ENCODE measurements at places on chromosomes 12 and 14.

GRCh38 chr14:87687420-87687819 is 305.6 kb downstream of the GALC start:
- DNase-seq = no peak

- no peak for DNase-seq
Measured at GRCh38 chr12:18823461-18823860, 85.5 kb downstream of the CAPZA3 start.

DNA sequence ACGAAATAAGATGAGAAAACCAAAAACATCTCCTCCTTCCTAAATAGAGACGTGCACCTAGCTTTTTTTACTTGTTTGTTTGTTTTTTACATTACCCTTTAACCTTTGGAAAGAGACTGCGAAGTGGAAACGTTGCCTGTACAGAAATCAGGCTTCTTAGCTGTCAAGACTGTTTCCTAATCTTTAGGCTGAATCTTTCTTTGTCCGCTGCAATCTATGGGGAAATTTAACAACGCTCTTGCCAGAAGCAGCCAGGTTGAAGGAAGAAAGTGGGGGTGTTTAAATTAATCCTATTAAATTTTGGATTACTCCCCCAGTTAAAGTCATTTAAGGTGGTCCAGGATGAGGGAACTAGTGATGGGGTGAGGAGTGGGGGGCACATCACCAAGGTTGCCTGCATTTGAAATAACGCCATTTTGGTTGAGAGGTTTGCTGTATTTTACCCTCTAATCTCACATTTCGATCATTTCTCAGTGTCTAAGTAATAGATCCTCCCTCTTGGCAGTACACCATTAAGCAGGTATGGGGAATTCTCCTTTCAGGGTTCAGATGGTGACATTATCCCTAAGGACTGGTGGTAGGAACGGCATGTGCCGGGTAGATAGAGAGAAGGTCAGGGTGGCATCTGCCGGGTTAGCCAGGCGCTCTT is 2.6 kb downstream of the FLRT2 start:
- DNase-seq = no peak

DNA sequence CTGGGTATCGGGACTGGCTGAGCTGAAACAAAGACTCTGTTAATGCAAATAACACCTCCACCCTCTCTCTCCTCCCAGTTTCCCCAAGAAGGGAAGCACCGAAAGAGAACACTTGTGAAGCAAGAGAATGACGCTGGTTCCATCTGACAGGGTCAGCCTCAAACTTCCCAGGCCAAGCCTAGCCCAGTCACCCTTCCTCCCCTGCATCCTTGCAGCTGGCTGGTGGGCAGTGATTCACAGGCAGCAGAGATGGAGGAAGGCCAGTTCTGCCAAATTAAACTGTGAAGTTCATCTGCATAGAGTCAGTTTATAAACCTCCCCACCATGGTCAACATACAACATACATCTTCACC is 2.8 kb downstream of the LRRC74A start:
- no peak for DNase-seq

DNA sequence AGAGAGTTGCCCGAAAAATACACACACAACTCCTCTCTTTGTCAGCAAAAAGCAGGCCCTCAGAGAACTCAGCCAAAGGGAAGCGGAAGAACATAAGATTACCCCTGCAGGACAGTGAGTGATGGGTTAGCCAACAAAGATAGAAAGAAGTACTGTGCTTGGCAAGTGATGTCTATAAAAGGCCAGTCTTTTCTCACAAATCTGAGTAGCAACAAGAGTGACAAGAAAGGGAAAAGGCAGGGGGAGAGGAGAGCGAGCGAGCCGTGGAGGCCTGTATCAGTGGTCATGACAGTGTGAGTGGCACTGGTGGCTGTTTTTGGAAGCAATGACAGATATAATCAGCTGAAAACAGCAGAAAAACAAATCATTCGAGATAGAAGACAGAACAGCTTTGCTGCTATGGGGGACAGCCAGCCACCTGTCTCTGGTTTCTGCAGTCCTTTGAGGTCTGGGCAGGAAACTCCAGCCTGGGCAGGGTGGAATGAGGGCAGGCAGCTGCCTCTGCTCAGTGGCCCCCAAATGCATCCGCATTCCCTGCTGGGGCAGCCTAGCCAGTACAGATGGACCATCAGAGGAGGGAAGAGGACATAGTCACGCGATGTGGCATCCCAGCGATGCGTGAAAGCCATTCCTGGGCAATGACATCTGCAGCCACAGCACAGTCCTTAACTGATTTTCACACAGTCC is 74.7 kb downstream of the TRIM9 start:
- no peak for DNase-seq

- no peak for DNase-seq
Measured at GRCh38 chr12:120554678-120555077, 20.5 kb downstream of the RNF10 start.

- no peak for DNase-seq
Measured at GRCh38 chr12:110165540-110166159, 41.5 kb downstream of the IFT81 start.

DNA sequence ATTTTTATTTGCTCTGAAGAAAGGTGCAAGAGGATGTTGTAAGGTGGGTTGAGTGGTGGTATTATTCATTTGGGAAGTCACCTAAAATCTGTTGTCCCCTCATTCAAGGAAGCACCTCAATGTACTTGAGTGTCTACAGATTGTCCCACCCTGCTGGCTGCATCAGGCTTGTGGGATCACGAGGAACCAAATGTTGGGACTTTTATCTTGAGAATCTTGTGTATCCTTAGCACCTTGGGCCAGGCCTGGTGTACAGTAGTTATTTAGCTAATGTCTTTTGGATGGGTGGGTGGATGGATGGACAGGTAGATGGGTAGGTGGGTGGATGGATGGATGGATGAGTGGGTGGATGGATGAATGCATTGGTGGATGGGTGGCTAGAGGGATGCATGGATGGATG is 519.3 kb downstream of the BCL11B start:
- no peak for DNase-seq

DNA sequence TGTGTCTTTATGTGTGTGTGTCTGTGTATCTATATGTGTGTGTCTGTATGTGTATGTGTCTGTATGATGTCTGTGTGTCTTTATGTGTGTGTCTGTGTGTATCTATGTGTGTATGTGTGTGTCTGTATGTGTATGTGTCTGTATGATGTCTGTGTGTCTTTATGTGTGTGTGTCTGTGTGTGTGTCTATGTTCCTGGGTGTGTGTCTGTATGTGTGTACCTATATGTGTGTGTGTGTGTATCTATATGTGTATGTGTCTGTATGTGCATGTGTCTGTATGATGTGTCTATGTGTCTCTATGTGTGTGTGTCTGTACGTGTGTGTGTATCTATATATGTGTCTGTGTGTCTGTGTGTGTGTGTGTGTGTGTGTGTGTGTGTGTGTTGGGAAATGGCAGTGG is 19.0 kb upstream of the CD9 start:
- no peak for DNase-seq

DNA sequence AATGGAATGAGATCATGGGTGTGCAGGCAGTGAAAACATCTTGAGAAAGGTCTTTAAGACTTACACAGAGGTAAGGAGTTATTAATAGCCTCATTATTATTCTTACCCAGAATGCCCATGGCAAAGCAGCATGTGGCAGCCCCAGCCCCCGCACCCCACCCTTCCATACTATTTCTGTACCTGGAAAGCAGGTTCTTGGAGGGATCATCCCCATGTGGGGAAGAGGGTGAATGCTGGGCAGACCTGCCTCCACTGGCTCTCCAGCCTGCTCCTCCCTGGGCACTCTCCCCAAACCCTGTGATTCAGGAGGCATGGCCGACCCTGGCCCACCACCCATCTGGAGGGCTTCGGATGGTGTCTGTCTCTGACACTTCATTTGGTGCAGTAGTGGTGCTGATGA is 28.3 kb downstream of the NPC2 start:
- no peak for DNase-seq

- no peak for DNase-seq
Measured at GRCh38 chr12:2854669-2855453, 2.0 kb downstream of the TEX52 start.

GRCh38 chr12:97148941-97149559 is 242.0 kb downstream of the NEDD1 start:
- DNase-seq = no peak

DNA sequence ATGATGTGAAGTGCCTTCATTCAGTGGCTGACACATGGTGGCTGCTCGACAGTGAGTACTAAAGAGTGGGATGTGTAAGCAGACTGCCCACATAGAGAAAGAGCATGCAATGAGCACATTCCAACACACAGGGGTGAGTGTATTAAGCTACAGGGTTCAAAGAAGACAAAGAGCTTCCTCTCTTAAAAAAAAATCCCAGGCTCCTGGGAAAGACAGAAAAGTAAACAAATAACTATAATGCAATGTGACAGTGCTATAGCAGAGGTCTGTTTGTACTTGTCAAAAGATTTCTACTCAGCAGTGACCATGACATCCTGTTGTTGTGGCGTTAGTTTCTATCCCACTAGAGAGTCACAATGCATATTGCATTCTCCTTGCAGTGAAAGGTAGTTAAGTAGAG is 12.4 kb upstream of the PCNX1 start:
- no peak for DNase-seq

- no peak for DNase-seq
Measured at GRCh38 chr12:92029902-92030586, 115.6 kb downstream of the BTG1 start.

GRCh38 chr14:73143617-73144016 is 7.3 kb downstream of the PSEN1 start:
- no peak for DNase-seq

- DNase-seq = no peak
Measured at GRCh38 chr14:101917413-101918017, 46.9 kb upstream of the DYNC1H1 start.

DNA sequence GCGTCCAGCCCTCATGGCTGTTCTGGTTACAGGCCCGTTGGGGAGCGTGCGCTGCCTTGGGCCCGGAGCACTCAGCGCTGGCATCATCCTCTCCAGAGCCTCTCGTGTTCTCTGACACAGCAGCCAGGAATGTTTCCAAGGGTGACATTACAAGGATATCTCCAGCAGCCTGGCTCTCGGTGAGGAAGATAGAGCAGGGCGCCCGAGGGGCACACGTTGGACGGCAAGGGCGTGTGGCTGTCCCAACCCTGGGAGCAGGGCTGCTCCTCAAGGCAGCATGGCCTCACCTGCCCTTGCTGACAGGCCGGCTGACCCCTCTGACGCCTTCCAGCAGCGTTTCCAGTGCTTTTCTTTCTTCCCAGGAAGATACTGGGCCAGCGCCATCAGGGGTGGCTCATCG is 14.4 kb downstream of the LRCOL1 start:
- no peak for DNase-seq

DNA sequence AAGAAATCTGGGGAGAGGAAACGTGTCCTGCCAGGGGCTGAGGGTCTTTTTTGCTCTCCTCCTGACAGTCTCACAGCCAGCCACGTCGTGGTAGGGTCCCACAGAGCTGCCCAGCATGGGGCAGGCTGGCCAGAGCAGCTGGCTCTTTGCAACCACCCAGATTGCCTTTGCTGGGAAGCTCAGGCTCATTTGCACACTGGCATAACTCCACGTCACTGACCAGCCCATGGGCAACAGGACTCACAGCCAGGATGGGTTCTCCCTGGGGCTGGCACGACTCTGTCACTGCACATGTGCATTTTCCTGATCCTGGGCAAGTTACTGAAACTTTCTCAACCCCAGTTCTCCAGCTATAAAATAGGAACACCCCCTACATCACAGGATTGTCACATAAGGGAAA is 242.2 kb downstream of the DPF3 start:
- no peak for DNase-seq

DNA sequence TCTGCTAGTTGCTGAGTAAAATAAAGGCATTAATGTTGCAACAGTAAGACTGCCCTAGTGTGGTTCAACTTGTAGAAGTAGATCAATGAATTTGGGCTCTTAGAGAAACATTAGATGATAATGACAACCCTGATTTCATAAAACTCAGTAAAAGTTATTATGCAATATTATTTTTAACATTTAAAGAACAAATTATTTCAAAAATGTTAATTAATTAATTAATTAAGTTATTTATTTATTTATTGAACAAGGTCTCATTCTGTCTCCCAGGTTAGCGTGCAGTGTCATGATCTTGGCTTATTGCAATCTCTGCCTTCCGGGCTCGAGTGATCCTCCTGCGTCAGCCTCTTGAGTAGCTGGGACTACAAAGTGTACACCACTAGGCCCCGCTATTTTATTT is 1016.4 kb downstream of the VRK1 start:
- no peak for DNase-seq

GRCh38 chr14:53004976-53005375 is 54.1 kb upstream of the FERMT2 start:
- DNase-seq = no peak

DNA sequence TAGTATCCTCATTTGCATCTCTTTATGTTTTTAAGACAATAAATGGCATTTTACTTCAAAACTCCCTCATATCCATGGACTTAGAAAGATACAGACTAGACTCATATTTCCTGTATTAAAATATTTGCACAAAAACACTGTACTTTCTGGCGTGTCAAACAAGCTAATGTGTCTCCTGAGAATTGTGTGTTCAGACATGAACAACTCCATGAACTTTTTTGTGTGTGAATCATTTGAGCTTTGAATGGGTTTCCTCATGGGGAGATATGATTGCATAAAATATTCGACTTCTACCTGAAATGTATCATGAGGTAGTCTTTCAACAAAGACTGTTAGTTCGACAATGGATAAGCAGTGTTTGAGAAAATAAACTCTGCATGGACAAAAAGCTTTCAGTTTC is 58.8 kb downstream of the TMEM30B start:
- no peak for DNase-seq

- no peak for DNase-seq
Measured at GRCh38 chr14:78154827-78155226, 15.3 kb upstream of the NRXN3 start.

GRCh38 chr12:123119808-123120207 is 31.1 kb downstream of the PITPNM2 start:
- DNase-seq = no peak

GRCh38 chr14:72616294-72616693 is 277.6 kb downstream of the DPF3 start:
- DNase-seq = no peak

DNA sequence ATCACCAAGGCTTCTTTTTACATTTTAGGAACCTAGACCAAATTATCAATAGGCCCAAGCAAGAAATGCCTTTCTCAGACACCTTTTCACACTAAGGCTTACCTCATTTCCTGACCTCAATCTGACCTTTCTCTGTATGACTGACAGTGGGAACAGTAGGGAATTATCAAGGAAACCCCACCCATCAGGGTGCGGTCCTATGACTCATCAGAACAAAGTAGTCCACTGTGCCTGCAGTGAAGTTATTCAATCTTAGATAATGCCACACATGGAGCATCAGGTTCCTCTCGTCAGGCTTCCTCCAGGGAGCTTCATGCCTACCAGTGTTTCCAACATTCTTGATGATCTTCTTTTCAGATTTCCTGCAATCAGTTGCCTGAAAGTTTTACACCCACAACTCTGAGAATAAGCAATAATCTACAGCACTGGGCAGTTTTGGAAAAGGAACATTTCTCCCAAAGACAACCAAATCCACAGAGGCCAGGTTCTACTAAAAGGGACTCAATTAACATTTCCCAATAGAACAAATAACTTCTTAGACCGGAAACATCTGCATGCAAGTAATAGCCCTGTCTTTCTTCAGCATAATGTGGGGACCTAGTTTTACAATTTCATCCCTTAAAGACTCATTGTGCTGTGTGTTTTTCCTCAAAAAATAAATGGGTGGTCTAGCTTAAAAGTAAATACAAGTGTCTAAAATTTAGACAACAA is 35.9 kb upstream of the TMTC2 start:
- no peak for DNase-seq

GRCh38 chr14:94355191-94355794 is 32.2 kb upstream of the SERPINA6 start:
- no peak for DNase-seq

GRCh38 chr12:111274777-111275176 is 94.1 kb downstream of the PHETA1 start:
- no peak for DNase-seq

GRCh38 chr12:32901553-32901952 is 5.0 kb upstream of the PKP2 start:
- DNase-seq = no peak
